PC-9 (cell line): ENCODE measurements at places on chromosomes 13 and 19.

DNA sequence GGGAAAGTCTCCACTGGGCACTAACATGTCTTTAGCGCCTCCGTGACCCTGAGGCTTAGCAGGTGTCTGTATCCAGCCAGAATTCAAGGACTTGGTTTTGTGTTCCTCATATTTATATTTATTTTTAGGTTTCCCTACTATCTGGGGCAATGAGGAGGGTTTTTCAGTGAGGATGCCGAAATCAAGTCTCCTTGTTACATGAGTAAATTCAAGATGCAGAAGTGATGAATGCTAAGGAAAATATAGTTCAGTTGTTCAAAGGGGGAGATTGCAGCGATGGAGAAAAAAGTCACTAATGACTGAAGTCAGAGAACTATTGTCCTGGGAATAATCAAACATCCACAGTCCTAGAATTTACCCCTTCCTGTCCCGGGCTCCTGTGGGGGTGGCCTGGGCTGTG lies 791 bp upstream of the ADGRE2 start:
- DNase-seq, result no peak

DNA sequence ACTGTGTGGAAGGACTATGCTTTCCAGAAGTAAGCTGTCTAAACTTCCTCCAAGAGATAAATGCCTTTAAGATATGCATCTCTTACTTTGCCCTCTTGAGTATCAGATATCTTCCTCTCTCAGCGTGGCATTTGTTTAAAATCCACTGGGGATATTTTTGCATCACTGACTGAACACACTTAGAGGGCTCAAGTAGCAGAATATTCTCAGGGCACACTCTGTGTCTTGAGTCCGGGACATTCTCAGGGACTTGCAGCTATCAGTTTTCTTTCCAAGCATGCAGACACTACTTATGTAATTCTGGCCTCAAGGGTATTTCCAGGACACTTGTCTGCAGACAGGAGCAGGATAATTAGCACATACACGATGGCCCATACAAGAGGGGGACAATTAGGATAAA lies 84.7 kb downstream of the ERCC5 start:
- no peak for DNase-seq

- no peak for DNase-seq
These were observed 1597.6 kb upstream of the MIR17HG start for GRCh38 chr13:89749888-89750287.

- DNase-seq, result peak; percentile 49
These were observed 3.7 kb upstream of the CLPTM1 start for GRCh38 chr19:44951179-44952159.

GRCh38 chr19:17511724-17512573 lies 500 bp downstream of the PGLS start:
- DNase-seq, result peak; percentile 78

DNA sequence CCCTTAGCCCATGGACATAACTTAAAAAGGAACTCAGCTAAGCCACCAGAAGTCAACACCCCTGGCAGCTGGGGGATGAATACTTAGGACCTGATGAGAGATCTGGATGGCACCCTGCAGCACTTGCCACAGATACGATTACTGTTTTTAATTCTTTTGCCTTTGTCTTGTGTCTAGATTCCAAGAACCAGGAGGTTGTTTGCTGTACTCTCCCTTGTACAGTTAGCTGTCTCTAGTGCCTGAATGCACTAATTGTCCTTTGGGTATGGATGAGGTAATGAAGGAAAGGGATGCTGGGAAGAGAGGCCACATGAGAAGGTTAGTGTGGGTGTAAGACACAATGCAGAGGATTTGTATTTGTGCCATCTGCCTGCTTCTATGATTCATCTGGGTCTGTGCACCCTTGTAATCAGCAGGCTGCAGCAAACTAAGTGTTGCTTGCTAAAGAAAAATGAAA lies 385.8 kb downstream of the KCNRG start:
- DNase-seq, result no peak

DNA sequence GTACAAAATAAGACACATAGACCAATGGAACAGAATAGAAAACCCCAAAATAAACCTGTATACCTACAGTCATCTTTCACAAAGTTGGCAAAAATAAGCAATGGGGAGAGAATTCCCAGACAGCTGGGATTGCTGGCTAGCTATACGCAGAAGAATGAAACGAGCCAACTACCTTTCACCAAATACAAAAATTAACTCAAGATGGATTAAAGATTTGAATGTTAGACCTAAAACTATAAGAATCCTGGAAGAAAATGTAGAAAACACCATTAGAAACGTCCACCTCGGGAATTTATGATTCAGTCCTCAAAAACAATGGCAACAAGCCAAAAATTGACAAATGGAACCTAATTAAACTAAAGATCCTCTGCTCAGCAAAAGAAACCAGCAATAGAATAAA lies 408.1 kb upstream of the SLITRK1 start:
- no peak for DNase-seq

- DNase-seq, result no peak
These were observed 9.8 kb upstream of the CPB2 start for GRCh38 chr13:46114613-46115012.

GRCh38 chr19:58566989-58567388 lies 6.1 kb downstream of the MZF1 start:
- no peak for DNase-seq

DNA sequence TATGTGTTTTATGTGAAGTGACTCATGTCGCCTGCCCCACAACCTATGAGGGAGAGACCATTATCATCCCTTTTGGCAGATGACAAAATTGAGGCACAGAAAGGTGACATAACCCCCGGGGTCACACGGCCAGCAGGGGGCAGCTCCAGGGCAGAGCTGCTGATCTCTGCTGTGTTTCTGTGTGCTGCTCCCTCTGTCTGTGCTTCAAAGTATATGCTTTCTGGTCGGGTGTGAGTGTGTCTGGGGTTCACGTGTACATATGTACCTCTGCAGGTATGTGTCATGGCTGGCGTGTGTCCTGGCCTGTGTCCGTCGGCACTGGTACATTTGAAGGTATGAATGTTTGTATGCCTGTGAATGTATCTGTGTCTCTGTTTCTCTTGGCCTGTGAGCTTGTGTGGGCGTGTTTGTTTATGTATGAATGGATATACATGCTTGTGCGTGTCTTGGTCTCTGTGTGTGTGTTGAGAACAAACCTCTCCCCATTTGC lies 7.1 kb downstream of the LIPE start:
- peak; percentile 41 for DNase-seq

DNA sequence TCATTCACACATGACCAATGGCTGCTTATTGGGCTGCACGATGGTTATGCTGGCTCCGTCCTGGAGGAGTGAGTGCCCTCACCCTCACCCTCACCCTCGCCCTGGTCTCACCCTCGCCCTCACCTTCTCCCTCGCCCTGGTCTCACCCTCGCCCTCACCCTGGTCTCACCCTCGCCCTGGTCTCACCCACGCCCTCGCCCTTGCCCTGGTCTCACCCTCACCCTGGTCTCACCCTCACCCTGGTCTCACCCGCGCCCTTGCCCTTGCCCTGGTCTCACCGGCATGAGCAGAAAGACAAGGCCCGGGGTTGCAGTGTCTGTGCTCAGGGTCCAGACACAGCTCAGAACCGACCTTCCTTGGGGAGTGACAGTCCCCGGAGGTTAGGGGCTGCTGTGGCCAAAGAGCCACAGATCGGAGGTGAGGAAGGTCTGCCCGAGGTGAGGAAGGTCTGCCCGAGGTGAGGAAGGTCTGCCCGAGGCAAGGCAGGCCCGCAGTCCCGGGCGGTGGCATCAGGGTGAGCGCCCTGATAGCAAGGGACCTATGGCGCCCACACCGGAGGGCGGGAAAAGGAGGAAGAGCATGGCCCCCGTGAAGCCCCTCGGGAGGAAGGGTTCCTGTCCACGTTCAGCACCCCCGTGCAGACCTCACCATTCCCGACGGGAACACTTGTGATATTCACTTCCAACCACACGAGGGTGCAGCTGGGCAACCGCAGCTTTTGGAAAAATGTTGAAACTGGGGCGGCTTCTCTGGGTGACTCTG lies 65.6 kb downstream of the MCF2L start:
- DNase-seq, result peak; percentile 55

DNA sequence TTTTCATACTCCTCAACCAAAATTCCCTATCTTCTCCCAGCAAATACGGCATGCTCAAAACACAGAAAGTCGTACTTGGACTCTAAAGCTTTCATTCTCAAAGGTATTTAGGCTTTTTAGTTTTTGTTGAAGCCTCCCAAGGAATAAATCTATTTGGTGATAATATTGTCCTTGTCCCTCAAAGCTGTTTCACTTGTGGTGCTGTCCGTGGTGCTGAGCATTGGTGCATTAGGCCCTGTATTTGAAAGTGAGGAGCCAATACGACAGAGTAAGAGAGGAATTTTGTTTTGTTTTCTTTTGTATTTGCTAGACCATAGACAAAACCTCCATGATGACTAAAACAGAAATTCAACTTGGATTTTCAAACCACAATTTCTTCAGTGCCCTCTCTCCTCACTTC lies 3.2 kb upstream of the LGALS13 start:
- DNase-seq, result no peak

DNA sequence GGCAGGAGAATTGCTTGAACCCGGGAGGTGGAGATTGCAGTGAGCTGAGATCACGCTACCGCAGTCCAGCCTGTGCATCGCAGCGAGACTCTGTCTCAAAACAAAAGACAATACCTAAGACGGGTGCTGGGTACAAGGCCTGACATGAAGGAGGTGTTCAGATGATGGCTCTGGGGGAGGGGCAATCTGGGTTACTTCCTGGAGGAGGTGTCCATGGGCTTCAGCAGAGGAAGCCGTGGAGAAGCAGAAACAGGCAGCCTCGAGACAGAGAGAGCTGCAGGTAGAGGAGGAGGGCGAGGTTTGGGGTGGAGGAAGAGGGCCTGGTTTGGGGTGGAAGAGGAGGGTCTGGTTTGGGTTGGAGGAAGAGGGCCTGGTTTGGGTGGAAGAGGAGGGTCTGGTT lies 3.6 kb downstream of the MISP start:
- no peak for DNase-seq

DNA sequence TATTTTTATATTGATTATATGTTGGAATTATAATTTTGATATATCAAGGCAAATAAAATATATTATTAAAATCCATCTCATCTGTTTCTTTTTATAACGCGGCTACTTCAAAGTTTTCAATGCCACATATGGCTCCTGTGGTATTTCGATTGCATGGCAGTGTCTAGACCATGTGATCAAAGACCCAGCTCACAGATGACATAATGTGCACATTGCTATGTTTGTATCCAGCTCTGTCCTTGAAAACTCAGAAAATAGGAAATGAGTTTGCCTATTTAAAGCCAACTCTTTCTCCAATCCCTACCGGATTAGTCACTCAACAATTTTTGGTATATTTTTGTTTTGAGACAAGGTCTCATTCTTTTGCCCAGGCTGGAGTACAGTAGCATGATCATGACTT lies 26.2 kb downstream of the TMTC4 start:
- no peak for DNase-seq

DNA sequence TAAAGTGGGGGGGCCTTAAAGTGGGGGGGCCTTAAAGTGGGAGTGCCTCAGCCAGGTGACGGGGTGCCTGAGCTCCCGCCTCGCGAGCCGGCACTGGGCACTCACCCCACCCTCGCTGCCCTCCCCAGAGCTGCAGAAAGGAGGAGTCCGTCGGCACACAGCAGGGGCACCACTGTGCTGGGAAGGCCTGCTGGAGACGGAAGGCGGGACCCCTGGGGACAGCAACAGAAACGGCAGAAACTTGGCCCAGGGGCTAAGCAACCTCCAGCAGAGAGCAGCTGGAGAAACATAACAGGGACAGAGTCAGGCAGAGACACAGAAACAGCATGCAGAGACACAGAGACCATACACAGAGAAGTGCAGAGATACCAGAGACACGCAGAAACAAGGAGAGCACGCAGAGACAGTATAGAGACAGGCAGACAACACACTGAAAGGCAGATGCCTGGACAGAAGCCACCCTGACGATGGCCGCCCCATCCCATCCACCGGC lies 7.9 kb downstream of the CFD start:
- DNase-seq, result no peak

- DNase-seq, result no peak
These were observed 70.9 kb downstream of the KL start for GRCh38 chr13:33087091-33087490.

- no peak for DNase-seq
These were observed 61.2 kb upstream of the EDNRB start for GRCh38 chr13:77979721-77980385.

- DNase-seq, result no peak
These were observed 23.2 kb downstream of the ZNRF4 start for GRCh38 chr19:5478241-5478924.

GRCh38 chr13:44763615-44764301 lies 187.6 kb upstream of the TSC22D1 start:
- no peak for DNase-seq

DNA sequence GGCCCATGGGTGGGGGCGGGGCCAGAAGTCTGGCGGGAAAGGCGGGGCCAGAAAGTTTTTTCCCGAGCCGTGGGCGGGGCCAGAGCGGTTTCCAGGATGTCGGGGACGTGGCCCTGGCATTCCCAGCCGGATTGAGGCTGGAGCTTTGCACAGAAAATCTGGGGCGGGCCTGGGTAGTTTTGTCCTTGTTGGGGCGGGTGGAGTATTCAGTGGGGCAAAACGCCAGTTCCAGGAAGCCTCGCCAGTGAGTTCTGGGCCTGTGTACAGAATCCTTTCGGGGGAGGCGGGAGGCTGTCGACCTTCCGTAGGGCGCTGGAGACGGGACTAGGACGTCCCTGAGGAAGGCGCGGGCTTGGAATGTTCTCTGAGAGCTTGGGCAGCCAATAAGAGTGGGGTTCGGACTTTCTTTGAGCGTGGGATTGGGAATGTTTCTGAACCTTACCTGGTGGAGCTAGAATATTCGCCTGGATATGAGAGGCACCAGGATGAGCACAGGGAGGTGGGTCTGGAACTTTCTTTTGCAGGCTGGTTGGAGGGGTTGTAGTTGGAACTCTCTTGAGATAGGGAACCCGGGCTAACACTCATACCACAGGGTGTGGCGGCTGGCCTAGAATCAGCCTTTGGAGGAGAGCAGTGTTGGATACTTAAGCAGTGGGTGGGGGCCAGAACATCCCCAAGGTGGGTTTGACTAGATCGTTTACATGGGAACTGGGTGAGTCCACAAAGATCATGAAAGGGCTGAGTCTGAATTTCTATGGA lies 1.3 kb downstream of the CCDC9 start:
- DNase-seq, result no peak

GRCh38 chr13:35838356-35838755 lies 292.8 kb downstream of the DCLK1 start:
- no peak for DNase-seq

GRCh38 chr19:5016781-5017180 lies 47.9 kb downstream of the KDM4B start:
- DNase-seq, result no peak

DNA sequence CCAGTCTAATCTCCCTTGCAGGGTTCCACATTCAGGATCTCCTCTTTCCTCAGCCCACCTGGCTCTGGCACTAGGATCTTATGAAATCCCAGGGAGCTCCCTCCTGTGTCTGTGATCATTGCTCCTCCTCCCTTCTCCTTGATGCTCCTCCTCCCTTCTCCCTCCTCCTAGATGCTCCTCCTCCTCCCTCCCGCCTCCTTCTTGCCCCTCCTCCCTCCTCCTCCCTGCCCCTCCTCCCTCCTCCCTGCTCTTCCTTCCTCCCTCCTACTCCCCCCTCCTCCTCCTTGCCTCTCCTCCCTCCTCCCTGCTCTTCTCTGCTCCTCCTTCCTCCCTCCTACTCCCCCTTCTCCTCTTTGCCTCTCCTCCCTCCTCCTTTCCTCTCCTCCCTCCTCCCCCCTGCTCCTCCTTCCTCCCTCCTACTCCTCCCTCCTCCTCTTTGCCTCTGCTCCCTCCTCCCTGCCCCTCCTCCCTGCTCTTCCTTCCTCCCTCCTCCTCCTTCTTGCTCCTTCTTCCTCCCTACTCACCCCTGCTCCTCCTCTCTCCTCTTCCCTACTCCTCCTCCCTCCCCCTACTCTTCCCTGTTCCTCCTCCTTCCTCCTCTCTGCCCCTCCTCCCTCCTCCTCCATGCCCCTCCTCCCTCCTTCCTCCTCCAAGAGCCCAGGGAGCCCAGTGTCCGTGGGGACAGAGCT lies 14.9 kb upstream of the ZBTB7A start:
- no peak for DNase-seq
